ENCODE measurements at places on chromosomes 6 and 20.

- no peak for DNase-seq
Measured at GRCh38 chr6:43772681-43773049, 2.7 kb downstream of the VEGFA start.

- no peak for DNase-seq
Measured at GRCh38 chr6:14506656-14507246, 389.2 kb downstream of the CD83 start.

DNA sequence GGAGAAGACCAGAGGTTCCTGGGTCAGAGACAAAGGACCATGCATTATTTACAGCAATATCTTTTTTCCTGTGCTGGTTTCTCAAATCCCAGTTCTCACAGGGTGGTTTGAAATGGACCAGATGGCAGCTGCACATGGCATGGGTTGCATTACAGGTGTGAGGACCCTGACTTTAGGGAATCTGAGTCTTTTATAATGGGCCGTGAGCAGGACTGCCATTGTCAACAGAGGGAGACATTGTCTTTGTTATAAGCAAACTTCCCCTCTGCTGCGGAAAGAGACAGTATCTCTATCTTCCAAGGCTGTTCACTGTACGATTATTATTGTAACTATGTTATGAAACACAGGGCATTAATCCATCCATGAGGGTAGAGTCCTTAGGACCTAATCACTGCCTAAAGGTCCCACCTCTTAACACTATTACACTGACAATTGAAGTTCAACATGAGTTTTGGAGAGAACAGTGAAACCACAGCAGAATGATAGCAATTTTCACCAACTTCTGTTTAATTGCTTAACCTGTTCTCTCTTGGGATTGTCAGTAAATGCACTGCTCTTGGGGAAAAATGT, 156.1 kb upstream of the AGPAT4 start:
- DNase-seq, result no peak

- peak; percentile 23 for DNase-seq
Measured at GRCh38 chr20:58340853-58341252, 31.3 kb downstream of the RAB22A start.

DNA sequence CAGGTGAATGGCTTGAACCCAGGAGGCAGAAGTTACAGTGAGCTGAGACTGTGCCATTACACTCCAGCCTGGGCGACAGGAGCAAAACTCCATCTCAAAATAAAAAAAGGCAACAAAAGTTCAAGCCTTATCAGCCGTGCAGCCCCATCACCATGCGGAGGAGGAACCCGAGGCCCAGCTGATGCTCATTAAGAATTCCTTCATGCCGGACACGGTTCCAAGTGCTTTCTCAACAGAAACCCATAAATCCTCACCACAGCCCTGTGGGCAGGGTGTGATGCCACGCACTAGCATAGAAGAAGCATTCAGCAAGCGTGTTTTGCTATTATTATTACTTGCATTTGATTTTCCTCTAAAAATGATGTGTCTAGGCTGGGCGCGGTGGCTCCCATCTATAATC, 56.3 kb downstream of the PREX1 start:
- DNase-seq, result no peak

DNA sequence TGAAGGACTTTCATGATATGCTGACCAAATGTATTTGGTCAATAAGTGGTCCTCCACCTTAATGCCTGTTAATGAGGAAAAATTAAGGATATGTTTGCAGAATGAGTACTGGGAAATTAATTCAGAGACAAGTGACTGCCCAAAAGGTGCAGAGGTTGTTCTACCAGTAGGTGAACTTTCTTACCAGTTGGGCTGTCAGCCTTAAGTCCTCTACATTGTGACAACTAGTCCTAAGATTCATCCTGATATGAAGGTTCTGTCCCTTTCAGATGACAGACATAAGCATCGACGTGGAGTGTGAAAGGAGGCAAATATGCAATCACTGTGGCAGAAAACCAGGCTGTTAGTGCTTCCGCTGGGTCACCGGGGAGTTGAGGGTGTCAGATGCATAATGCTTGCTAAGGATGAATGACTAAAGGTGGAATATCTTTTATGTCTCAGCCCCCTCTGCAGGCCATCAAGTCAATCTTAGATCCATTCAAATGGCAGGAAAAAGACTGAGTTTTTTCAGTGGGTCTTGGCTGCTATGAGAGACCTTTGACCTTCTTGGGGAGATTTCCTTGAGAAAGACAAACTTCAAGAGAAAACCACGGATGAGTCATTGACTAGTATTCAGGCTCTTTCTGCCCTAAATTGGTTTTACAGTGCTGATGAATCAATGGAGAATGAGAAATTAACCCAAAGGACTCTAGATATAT, 226.0 kb downstream of the TPBG start:
- DNase-seq, result peak; percentile 79

GRCh38 chr6:50927800-50928199, 109.1 kb downstream of the TFAP2B start:
- DNase-seq, result peak; percentile 72

GRCh38 chr6:43490523-43490939, 13.2 kb downstream of the TJAP1 start:
- DNase-seq, result no peak

- DNase-seq, result no peak
Measured at GRCh38 chr6:155510879-155511278, 55.2 kb upstream of the NOX3 start.

GRCh38 chr6:43716099-43716498, 28.5 kb upstream of the MRPS18A start:
- DNase-seq, result no peak

GRCh38 chr6:80196906-80197305, 90.4 kb downstream of the BCKDHB start:
- DNase-seq, result no peak

DNA sequence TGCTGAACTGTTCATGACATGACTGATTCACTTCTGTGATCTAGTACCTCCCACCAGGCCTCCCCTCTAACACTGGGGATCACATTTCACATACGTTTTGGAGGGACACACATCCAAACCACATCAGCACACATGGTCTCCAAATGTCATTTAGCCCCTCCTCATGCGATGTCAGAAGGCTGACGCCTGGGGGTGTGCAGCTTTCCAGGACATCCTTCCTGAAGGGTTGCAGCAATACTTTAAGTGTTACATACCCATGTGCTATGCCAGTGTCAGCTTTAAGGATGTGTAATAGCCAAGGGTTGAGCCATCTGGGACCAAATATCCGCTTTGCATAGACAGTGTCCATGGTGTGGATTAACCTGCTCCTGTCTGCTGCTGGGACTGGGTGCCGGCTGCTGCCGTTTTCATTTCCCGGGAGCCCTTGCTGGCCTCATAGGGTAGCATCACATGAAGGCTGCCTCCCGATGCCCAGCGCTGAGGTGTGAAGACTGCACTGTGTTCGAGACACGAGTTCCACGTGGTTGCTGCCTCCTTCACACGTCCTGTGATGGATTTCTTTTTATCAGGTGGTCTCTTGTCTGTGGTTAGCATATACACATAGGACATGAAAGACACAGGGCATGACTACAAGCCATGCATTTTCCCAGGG, 219.0 kb downstream of the THBS2 start:
- DNase-seq, result no peak

GRCh38 chr6:170224694-170225660, 65.9 kb downstream of the DLL1 start:
- no peak for DNase-seq

DNA sequence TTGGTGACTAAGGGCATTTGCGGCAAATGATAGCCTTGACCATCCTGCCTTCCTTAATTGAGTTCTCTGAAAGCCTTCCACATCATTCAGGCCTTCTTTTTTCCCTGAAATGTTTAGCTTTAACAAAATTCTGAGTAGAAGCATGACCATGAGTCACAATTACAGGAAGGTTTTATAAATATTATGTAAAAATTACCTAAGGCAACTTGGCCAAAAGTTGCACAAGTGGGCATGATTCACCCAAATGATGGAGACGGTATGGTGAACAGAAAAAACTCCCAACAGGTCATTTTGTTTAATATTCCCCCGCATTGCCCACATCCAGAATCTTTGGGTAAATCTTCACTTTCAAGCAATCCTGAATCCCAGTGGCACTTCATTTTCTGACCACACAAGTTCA, 37.0 kb downstream of the MC3R start:
- DNase-seq, result no peak

GRCh38 chr20:49420292-49420691, 62.2 kb downstream of the KCNB1 start:
- no peak for DNase-seq

- DNase-seq, result no peak
Measured at GRCh38 chr6:14786008-14786407, 459.9 kb upstream of the JARID2 start.

DNA sequence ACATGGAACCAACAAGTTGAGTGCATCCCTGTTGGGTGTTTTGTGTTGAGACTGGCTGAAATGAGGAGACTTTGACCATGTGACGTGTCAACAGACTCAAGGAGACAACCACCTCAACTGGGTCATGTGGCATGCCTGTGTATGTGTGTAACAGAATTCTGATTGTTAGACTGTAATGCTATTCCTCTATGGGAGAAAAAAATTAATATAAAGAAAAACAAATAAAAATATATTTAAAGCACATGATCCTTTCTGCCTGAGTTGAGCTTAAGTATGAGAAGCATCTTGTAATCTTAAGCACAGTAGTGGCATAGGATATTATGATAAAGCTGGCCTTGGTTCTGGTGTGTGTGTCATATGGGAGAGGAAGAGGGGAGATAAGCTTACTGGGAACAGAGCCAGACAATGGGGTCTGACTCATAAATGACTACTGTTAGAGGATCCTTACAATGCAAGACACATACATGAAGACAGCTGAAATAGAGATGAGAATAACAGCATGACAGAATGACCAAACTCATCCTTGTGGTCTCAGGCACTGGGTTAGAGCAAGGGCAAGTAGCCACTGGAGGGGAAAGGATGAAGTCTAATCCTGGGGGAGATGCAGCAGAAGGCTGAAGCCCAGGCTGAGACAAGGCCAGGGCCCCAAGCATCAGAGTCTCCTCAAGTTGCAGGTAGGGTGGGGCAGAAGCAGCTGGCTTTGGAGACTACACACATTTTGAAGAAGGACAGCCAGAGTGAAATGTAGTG, 9.2 kb downstream of the TP53INP2 start:
- peak; percentile 100 for DNase-seq

GRCh38 chr6:28673787-28674671, 148.3 kb downstream of the GPX5 start:
- peak; percentile 78 for DNase-seq

GRCh38 chr6:34459899-34460593, 5.8 kb upstream of the PACSIN1 start:
- peak; percentile 39 for DNase-seq

DNA sequence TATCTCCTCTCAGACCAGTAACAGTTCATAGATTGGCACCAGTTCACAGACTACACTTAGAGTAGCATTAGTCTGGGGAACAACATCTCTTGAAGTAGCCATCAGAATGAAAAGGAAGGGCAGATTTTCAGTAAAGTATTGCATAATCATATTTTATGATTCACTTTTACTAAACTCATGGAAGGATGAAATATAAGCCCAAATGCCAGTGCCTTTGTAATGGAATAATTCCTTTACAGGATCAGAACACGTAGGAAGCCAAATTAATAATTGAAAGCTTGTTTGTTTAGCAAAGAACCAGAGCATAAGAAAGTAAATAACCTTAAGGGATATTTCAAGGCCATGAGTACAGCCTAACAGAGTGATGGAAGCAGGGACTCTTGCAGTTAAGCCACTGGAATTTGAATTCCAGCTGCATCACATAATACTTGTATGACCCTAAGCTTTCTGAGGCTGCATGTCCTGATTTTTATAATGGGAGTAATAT, 11.4 kb upstream of the LOC128125822 start:
- DNase-seq, result no peak

- DNase-seq, result no peak
Measured at GRCh38 chr6:136666041-136666440, 115.8 kb upstream of the MAP7 start.

- DNase-seq, result no peak
Measured at GRCh38 chr6:144546807-144547206, 261.7 kb downstream of the UTRN start.

DNA sequence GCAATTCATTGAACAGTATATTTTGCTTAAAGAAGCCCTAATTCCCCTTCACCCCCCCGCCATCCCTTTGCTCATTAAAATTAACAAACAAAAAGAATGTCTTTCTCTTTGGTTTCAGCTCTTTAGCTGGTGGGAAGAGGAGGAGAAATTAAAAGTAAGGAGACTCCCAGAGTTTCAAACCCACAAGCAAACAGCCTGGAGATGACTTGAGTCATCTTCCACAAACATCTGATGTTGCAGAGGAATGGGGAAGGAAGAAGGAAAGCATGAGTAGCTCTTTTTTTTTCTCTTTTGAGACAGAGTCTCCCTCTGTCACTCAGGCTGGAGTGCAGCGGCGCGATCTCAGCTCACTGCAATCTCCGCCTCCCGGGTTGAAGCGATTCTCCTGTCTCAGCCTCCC, 189.6 kb downstream of the ADAT2 start:
- peak; percentile 28 for DNase-seq

DNA sequence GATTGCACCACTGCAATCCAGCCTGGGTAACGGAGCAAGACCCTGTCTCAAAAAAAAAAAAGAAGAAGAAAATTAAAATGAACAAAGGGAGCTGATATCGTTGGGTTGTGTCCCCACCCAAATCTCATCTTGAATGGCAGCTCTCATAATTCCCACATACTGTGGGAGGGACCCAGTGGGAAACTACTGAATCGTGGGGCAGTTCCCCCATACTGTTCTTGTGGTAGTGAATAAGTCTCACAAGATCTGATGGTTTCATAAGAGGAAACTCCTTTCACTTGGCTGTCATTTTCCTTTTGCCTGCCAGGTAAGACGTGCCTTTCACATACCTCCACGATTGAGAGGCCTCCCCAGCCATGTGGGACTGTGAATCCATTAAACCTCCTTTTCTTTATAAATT, 149.4 kb downstream of the PREX1 start:
- no peak for DNase-seq

GRCh38 chr20:20624914-20625313, 87.5 kb downstream of the RALGAPA2 start:
- DNase-seq, result no peak

DNA sequence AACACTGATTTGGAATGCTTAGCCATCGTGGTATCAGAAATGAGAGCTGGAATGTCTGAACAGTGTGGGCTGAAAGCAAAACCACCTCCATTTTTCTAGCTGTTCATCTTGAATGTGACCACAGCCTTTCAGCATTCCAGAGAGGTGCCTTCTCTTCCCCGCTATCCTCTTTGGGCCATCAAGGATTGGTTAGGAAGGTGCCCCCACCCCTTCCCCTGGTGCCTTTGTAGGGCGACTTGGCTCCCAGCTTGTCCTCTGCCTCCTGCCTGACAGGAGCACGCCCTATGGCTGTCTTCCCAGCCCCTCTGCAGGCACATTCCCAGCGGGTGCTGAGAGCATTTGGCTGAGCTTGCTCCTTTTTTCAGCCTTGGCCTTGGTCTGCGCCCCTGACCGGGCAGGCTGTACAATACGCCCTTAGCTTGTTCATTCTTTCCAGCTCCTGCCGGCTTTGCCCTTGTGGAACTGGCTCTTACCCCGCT, 97.5 kb downstream of the ARMC2 start:
- peak; percentile 35 for DNase-seq

Data from brain microvascular endothelial cell (primary cell).